Pancreas (tissue), 10 donors: ENCODE measurements at places on chromosomes 7 and 10. TPM values are rescaled to one million over a fixed set of nuclear protein-coding genes. Genes with fewer than 3 reads are reported as not detected.

GRCh38 chr7:40470817-40471216 is 336.0 kb downstream of the SUGCT start:
- no peak overlapping the region for H3K27ac ChIP-seq
- no peak for DNase-seq
- no peak overlapping the region for H3K4me3 ChIP-seq
- H3K4me1 ChIP-seq = no peaks in the 10 kb centered on the region

GRCh38 chr7:74674166-74674565 is 16.6 kb downstream of the GTF2I start:
- no peaks in the 10 kb centered on the region for H3K27me3 ChIP-seq
- H3K4me1 ChIP-seq = no peaks in the 10 kb centered on the region
- no peak overlapping the region for H3K27ac ChIP-seq
- no peaks in the 10 kb centered on the region for H3K36me3 ChIP-seq

The CYP2C9 gene
- total RNA-seq = 0.23 TPM

- H3K4me3 ChIP-seq = no peak overlapping the region
- peak overlapping the region; percentile 59 for H3K27ac ChIP-seq
- no peak for DNase-seq
- no peaks in the 10 kb centered on the region for H3K36me3 ChIP-seq
- H3K27me3 ChIP-seq = no peaks in the 10 kb centered on the region
Observed at GRCh38 chr10:124717911-124718741, 26.1 kb downstream of the FAM53B start.

The VKORC1L1 gene
- 8.8 TPM for total RNA-seq

The PRPS1L1 gene
- not detected for total RNA-seq

The SPDYE16 gene
- 0.67 TPM for total RNA-seq

The FIS1 gene
- 75.4 TPM for total RNA-seq

- no peak for DNase-seq
- no peak overlapping the region for H3K4me3 ChIP-seq
- H3K27ac ChIP-seq = no peak overlapping the region
- no peaks in the 10 kb centered on the region for H3K36me3 ChIP-seq
- H3K27me3 ChIP-seq = no peaks in the 10 kb centered on the region
- H3K4me1 ChIP-seq = peaks cover 25% of the 10 kb centered on the region
Observed at GRCh38 chr7:29337546-29338116, 143.1 kb downstream of the CHN2 start.

GRCh38 chr10:51224671-51225161 is 150.4 kb downstream of the PRKG1 start:
- no peak for DNase-seq
- no peaks in the 10 kb centered on the region for H3K36me3 ChIP-seq
- H3K27ac ChIP-seq = no peak overlapping the region
- no peaks in the 10 kb centered on the region for H3K27me3 ChIP-seq
- no peak overlapping the region for H3K4me3 ChIP-seq

- H3K27ac ChIP-seq = no peak overlapping the region
- H3K27me3 ChIP-seq = no peaks in the 10 kb centered on the region
- no peak overlapping the region for H3K4me3 ChIP-seq
- H3K4me1 ChIP-seq = no peaks in the 10 kb centered on the region
Observed at GRCh38 chr10:43794181-43794815, 145.6 kb upstream of the ZNF32 start.

DNA sequence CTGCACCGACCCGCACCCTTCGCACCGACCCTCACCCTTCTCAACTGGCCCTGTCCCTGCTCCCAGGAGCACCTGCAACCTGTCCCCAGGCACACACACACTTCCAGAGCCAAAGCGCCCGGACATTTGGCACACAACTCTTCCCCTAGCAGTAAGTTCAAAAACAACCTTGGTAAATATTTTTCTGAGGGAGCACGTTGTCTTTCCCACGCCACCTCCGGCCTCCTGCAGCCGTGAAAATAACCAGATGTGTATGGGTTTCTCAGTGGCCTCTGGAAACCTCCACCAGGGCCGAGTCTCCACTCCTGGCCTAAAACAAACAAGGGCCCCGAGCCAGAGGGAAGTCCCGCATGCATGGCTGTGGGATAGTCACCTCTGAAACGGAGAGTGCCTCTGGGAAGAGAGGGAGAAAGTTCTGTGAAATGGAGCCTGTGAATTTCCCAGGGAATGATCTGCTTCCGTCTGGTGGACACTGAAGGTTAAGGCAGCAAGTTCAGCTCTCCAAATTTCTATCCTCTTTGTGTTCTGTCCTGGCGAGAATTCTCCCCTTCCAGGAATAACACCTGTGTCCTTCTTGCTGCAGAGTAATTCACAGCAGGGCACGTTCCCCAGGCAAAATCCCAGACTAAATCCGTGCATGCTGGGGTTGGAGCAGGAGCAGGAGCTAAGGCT is 15.8 kb downstream of the PODXL start:
- H3K4me1 ChIP-seq = peaks cover 48% of the 10 kb centered on the region
- peak overlapping the region; percentile 67 for H3K27ac ChIP-seq
- no peaks in the 10 kb centered on the region for H3K27me3 ChIP-seq
- H3K4me3 ChIP-seq = no peak overlapping the region

DNA sequence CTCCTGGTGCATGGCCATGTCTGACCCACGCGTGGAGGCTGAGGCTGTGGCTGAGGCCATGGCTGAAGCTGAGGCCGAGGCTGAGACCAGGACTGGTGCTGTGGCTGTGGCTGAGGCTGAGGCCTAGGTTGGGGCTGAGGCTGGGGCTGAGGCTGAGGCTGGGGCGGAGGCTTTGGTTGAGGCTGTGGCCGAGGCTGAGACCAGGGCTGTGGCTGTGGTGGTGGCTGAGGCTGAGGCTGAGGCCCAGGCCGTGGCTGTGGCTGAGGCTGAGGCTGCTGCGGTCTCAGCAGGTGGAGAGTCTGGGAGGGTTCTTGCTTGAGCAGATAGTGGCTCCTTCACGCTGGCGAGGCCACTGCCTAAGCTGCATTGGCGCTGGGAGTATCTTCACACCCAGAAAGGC is 76.4 kb downstream of the WDR37 start:
- H3K27me3 ChIP-seq = no peaks in the 10 kb centered on the region
- no peak for DNase-seq
- H3K36me3 ChIP-seq = no peaks in the 10 kb centered on the region
- no peak overlapping the region for H3K27ac ChIP-seq

The MYH16 gene
- total RNA-seq = 0.09 TPM

The SEC31B gene
- 4.2 TPM for total RNA-seq

The EPO gene
- total RNA-seq = 1.6 TPM

- H3K27ac ChIP-seq = no peak overlapping the region
- no peak overlapping the region for H3K4me3 ChIP-seq
- peak; percentile 28 for DNase-seq
- no peaks in the 10 kb centered on the region for H3K27me3 ChIP-seq
Observed at GRCh38 chr7:137081321-137082093, 213.1 kb downstream of the CHRM2 start.

The ACTR1A gene
- 24.6 TPM for total RNA-seq

The CDK1 gene
- 1.7 TPM for total RNA-seq

DNA sequence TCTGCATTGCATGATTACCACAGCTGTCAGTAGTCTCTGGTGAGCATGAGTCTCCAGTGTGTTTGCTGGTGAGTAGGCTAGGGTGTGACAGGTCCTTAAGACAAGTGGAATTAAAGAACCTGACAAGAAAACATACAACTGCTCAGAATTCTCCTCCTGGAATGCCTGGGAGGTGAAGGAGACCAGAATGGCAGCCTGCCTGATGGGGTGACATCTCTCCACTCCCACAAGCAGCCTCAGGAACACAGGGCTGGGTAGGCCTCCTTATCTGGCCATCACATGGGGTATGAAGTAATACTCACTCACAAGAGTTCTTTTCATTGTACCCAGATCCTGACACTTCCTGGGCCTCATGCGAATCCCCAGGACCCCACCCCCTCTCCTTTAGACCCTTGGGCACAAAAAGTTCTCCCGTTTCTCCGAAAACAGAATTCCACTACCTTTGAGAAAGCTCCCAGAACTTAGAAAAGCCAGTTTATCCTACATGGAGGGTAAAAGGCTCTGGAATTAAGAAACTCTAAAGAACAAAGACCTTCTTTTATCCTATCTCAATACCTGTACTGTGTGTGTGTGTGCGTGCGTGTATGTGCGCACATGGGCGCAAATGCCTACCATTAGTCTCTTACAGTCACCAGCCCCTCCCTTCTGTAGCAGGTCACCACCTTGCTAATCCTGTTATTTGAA is 33.4 kb upstream of the C1GALT1 start:
- H3K27me3 ChIP-seq = no peaks in the 10 kb centered on the region
- H3K36me3 ChIP-seq = no peaks in the 10 kb centered on the region
- peaks cover 3% of the 10 kb centered on the region for H3K4me1 ChIP-seq

- H3K27ac ChIP-seq = no peak overlapping the region
- peak; percentile 1 for DNase-seq
- H3K4me3 ChIP-seq = no peak overlapping the region
Observed at GRCh38 chr10:43055217-43055616, 21.7 kb upstream of the RET start.

- no peak overlapping the region for H3K4me3 ChIP-seq
- no peak overlapping the region for H3K27ac ChIP-seq
- H3K36me3 ChIP-seq = no peaks in the 10 kb centered on the region
- no peaks in the 10 kb centered on the region for H3K4me1 ChIP-seq
Observed at GRCh38 chr10:112689327-112690072, 242.5 kb downstream of the VTI1A start.

GRCh38 chr10:43287056-43288007 is 20.5 kb upstream of the RASGEF1A start:
- H3K27ac ChIP-seq = no peak overlapping the region
- H3K36me3 ChIP-seq = no peaks in the 10 kb centered on the region
- no peak for DNase-seq

GRCh38 chr7:50156163-50156562 is 63.1 kb upstream of the ZPBP start:
- no peaks in the 10 kb centered on the region for H3K4me1 ChIP-seq
- DNase-seq = no peak
- no peaks in the 10 kb centered on the region for H3K27me3 ChIP-seq
- no peak overlapping the region for H3K4me3 ChIP-seq
- no peak overlapping the region for H3K27ac ChIP-seq
- no peaks in the 10 kb centered on the region for H3K36me3 ChIP-seq

DNA sequence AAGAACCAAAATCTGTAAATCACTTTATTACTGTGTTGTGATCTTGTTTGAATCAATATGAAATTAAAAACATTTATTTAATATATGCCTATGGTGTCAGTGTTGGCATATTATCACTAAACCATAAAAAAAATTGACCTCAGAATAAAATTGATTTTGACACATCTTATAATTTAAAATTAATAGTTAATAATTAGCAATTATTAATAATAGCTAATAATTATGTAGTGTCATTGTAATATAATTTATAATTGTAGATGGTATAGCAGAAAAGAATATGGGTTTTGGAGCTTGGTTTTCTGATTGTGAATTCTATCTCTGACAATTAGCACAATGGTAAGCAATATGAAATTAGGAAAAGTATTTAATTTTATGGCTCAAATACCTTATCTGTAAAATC is 89.4 kb upstream of the CNTNAP2 start:
- DNase-seq = no peak
- H3K27me3 ChIP-seq = no peaks in the 10 kb centered on the region
- no peaks in the 10 kb centered on the region for H3K36me3 ChIP-seq
- no peak overlapping the region for H3K27ac ChIP-seq
- no peaks in the 10 kb centered on the region for H3K4me1 ChIP-seq

DNA sequence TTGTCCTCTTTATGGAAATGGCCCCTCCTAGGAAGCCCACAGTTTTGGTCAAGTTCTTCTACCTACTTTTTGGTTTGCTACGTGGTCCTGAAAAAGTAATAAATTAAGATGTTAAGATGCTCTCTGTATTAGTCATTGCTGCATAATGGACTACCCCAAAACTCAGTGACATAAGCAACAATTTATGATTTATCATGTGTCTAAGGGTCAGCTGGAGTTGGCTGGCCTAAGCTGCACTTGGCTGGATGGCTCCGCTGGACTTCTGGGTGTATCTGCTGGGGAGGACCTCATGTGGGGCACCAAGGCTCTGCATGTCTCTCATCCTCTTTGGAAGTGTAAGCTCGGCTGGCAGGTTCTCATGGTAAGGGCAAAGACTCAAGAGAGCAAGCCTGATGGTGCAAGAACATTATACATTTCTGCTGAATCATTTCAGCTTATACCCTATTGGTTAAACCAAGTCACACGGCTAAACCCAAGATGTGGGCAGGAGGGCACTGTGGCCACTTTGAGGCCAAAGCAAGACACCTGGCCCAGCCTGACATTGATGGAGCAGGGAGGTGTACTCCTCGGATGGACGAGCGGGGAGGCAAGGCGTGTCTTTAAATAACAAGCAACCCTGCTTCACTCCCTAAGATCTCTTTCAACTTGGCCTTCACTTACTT is 47.7 kb downstream of the TBXAS1 start:
- no peaks in the 10 kb centered on the region for H3K36me3 ChIP-seq
- no peak overlapping the region for H3K27ac ChIP-seq
- no peaks in the 10 kb centered on the region for H3K27me3 ChIP-seq
- no peak for DNase-seq

The PCLO gene
- 4.5 TPM for total RNA-seq
